AG04449 (cell line): ENCODE measurements at places on chromosomes 11 and 22.

DNA sequence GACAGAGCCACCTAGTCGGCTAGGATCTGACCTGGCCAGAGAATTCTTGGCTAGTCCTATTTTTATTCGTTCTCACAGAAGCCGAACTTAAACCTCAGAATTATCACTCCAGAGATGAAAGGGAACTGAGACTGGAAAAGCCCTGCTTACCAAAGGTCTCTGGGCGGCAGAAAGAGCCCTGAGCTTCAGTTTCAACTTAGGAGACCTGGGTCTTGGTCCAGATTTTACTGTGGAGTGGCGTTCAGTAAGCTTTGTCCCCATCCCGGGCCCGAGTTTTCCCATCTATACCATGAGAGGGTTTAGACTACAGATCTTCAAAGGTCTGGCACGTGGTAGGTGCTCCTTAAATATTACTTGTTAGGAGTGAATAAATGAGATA, 516 bp downstream of the NEU3 start:
- no peak for DNase-seq

DNA sequence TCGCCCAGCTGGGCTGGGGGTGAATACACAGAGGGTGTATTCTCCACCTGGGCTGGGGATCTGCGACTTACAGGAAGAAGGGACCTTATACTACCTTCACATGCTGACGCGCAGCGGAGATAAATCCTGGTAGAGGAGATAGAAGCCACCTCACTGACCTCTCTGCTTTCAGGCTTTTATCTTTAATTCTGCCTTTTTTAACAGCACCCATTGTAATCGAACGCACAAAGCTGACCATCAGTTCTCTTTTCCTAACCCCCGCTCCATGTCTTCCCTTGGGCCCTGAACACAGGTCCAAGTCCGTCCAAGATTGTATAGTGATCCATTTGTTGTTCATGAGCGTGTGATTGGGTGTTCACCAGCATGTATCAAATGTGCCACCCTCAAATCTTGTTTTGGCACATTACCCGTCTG, 664 bp upstream of the LAMTOR1 start:
- DNase-seq = no peak

DNA sequence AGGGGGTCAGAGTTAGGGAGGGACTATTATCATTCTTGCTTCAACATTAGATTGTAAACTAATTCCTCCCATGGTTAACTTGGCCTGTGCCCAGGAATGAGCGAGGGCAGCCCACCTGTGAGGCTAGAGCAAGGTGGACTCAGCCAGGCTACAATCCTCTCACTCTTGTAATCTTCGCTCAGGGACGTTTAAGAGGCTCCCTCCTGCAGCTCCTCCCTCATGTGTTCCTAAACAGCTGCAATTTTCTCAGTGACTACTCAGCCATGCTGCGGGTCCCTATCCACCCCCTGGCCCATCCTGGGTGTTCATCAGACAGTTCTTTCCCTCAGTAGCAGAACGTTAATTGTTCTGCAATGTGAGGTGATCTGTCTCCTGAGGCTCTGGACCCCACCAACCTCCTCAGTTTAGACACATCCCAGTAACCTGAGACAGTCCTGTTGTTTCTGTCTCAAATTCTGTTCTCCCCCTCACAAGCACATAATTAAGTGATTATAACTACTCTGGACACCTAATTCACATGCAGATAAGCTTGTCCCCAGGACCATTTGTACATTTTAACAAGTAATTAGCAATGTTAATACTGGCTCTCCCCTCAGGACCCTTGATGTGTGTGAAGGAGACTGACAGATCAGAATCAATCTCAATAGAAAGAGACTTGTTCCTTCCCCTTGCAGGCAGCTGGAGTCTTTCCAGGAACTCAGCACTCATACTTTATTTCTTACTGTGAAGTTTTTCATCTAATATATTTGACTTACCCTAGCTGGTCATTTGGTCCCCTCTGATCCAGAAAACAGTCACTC, 337.2 kb upstream of the B3GAT1 start:
- no peak for DNase-seq

GRCh38 chr22:45657701-45658100, 13.9 kb upstream of the ATXN10 start:
- DNase-seq = no peak

GRCh38 chr11:29051935-29052334, 943.7 kb downstream of the METTL15 start:
- no peak for DNase-seq

GRCh38 chr11:121904148-121904547, 211.9 kb downstream of the BLID start:
- no peak for DNase-seq

GRCh38 chr11:34072832-34073231, 21.3 kb downstream of the CAPRIN1 start:
- DNase-seq = no peak

DNA sequence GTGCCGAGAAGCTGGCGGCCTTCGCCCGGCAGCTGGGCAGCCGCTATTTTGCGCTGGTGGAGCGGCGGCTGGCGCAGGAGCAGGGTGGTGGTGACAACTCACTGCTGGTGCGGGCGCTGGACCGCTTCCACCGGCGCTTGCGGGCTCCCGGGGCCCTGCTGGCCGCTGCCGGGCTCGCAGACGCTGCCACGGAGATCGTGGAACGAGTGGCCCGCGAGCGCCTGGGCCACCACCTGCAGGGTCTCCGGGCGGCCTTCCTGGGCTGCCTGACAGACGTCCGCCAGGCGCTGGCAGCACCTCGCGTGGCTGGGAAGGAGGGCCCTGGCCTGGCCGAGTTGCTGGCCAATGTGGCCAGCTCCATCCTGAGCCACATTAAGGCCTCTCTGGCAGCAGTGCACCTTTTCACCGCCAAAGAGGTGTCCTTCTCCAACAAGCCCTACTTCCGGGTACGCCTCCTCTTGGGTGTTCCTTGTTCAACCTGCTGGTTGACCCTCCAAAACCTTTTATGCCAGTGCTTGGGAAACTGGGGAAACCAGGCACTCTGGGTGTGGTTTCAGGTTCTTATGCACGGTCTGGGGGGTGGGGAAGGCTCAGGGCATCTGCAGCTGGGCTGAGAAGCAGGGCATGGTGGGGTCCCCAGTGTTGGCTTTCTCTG, 3.1 kb upstream of the TM7SF2 start:
- no peak for DNase-seq

DNA sequence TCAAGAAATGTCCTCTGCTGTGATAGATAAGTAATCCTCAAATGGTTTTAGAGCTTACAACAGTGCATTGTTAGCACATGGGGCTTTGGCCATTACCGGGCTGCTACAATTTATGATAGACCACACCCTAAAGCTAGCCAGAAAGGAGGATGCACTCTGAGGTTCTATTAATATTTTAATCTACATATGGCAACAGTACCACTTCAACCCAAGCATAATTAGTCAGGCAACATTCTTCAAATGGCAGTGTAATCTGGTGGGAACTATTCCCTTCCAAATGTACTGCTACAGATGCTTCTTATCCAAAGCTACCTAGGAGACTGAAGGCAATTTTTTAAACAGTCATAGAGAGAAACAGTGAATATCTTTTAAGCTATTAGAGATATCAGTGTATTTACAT, 697.6 kb downstream of the KCNA4 start:
- DNase-seq = no peak

DNA sequence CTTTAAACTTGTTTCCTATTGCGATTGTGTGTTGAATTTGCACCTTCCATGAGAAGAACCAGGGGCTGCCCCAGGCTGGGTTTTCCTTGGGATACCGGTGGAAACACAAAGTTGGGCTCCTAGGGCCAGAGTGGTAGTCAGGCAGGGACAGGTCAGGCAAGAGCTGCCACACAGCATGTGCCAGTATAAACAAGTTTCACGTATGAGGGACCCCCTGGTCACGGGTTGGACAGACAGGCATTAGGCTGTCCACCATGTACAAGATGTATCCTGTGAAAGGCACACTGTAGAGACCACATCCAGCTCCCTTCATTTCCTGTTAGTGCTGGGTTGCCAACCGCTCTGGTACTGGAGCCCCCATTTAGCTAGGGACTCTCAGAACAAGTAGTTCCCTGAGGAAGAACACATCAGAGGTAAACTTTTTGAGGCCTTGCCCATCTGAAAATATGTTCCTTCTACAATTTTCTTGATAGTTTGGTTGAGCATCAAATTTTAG, 8.8 kb downstream of the UPB1 start:
- DNase-seq = no peak

- DNase-seq = no peak
These were observed 27.6 kb upstream of the RCE1 start for GRCh38 chr11:66815646-66816045.

- no peak for DNase-seq
These were observed 238.2 kb downstream of the SOX6 start for GRCh38 chr11:16117989-16118756.

DNA sequence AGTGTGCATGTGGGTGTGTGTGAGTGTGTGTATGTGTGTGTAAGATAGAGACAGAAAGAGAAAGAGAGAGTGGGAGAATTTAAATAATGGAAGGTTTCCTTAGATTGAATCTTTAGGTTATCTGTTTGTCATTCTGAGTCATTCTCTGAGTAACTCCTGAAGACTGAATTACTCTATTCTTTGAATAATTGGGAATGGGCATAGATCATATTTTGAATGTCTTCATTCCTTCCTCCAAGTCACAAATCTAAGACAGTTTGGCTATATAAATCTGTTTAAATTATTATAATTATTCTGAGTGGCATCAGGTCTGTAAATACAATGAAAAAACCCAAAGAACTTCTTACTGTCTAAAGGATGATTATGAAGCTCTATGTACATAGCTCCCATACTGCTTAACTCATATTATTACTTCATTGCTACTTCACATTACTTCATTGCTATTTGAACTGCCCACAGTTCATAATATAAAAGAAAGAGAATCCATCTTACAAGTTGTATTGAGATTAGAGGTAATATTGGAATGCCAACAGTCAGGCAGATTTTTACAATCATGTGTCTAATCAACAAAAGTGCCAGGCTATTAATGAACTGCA, 346.6 kb upstream of the CCDC179 start:
- DNase-seq = no peak

DNA sequence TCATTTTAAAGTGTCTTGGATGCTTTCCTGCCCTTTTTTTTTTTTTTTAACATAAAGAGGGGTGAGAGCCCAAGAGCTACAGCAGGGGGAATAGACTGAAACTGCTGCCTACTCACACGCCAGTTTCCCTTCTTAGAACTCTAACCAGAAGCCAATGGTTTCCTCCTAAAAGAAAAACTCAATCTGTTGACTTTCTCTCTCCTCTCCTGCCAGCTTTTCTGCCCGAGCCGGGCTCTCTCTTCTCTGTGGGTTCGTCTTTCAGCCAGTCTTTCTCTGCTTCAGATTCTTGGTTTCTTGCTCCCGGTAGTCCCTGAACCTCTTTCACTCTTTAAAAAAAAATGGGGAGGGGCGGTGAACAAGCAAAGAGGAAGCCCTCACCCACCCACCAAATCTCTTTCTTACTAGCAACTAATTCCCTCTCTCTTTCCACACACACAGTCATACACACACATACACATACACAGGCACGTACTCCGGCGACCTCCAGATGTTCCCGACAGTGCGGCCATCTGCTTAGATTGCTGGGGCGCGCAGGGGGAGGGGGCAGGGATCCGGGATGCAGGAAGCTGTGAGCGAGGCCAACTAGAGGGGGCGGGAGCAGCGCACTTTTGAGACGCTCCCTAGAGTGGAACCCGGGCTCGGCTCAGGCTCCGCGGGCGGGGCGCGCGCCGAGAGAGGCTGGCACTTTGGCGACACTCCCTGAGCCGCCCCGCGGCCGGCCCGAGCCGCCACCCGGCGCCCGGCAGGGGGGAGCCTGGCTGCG, 444 bp upstream of the TSKU start:
- DNase-seq = peak; percentile 74

DNA sequence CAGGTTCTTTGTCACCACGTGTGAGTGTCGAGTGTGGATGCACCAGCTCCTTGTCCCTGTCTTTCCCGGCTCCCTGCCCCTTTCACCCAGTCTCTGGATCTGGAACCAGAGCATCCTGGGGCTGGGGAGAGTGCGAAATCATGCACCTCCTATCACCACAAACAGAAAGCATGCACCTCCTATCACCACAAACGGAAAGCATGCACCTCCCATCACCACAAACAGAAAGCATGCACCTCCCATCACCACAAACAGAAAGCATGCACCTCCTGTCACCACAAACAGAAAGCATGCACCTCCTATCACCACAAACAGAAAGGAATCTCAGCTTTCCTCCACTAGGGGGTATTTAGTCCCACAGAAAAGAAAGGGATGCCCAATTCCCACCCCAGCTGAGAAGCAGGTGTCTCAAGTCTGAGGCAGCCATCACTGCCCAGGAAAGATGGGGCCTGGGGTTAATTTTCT, 5.9 kb upstream of the GLB1L3 start:
- DNase-seq = no peak

DNA sequence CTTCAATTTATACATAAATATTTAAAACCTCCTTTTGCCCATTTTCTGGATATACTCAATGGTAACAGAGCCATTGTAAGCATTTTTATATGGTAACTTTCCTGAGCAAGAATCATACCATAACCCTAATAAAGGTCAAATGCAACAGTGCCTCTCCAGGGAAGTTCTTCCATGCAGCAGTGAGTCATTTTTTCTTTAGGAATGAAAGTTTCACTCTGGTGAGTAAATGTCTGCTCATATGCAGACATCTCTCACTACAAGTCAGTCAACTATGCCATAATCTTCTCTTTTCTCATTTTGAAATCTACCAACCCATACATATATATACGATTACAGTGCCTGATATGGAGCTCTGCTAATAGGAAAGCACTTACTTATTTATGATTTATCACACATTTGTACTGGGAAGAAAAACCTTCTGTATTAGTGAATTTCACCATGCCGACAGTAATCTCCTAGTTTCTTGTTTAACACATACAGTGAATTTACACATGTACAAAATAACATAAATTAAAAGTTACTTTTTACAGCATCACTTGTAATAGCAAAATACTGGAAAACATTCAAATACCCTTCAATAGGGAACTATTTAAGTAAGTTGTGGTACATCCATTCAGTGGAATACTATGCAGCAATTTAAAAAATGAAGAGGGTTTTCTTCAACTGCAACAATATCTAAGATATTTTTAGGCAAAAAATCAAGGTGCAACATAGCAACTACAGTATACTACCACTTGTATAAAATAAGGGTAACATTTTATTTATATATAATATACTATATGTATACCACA, 16.0 kb downstream of the STK33 start:
- no peak for DNase-seq

GRCh38 chr22:22927196-22927887, 39.7 kb downstream of the IGLL5 start:
- no peak for DNase-seq

GRCh38 chr22:30297991-30298701, 8.8 kb upstream of the CASTOR1 start:
- no peak for DNase-seq
